ENCODE measurements at places on chromosomes 3 and 15.

GRCh38 chr3:11088831-11089230, 65.5 kb upstream of the HRH1 start:
- no peak for DNase-seq

DNA sequence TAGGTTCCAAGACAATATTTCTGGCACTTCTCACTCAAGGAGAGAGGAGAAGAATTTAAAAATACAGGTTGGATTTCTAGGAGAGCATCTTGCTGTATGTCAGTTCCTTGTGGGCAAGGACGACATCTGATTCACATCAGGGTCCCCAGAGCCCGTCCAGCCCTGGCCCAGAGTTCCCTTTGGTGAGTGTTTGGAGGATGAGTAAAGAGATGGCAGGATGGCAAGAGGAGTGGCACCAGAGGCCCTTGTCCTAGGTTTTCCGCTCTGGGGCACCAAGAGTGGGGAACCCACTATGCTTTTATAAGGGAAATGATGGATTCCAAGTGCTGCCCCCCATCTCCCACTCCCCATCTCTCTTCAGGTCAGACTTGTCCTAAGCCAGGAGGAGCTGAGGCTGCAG, 181.8 kb downstream of the TBC1D2B start:
- no peak for DNase-seq

DNA sequence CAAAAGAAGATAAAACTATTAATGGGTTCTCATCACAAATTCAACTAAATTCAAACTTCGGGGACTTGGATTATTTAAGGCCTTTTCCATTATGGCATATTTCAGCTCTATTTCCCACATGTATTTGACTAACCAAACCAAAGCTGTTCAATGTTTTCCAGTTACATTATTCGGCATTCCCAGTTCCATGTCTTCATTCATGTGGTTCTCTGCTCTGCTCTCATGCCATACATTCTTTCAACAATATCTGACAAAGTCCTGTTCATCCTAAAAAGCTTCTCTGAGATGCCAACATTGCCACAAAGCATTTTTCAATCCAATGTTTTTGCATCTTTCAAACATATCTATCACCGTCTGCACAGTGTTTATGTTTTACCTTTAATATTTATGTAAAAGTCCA, 141.4 kb downstream of the GREM1 start:
- no peak for DNase-seq

- DNase-seq = no peak
These were observed 503.4 kb upstream of the NECTIN3 start for GRCh38 chr3:110568246-110568645.

GRCh38 chr15:85024509-85025336, 43.1 kb downstream of the PDE8A start:
- no peak for DNase-seq

DNA sequence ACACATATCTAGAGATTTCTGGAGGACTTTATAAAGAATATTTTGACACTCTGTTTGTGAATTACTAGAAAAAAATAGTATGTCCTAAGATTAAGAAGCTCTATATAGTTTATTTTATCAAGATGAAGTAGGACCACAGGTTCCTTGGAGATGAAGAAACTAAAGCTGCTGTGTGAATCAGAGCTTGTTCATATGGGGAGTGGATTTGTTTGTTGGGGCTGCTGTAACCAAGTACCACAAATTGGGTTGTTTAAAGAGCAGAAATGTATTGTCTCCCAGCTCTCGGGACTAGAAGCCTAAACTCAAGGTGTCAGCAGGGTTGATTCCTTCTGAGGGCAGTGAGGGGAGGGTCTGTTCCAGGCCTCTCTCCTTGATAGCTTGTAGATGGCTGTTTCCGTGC, 270.6 kb upstream of the UMPS start:
- DNase-seq = no peak

GRCh38 chr15:66834881-66835878, 133.1 kb downstream of the SMAD6 start:
- DNase-seq = no peak

DNA sequence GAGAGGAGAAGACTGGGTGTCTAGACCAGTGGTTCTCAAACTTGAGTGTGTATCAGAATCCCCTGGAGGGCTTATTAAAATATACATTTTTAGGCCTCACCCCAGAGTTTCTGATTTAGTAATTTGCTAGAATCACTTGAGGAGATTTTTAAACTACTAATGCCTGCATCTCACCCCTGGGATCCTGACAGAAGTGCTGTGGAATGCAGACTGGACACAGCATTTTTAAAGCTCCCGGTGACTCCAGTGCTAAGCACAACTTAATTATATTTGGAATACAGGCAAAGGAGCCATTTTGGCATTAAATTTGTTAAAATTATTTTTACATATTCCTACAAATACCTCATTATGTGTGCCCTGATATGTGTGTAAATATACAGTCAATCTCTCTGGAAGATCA, 26.7 kb upstream of the COL6A6 start:
- no peak for DNase-seq

DNA sequence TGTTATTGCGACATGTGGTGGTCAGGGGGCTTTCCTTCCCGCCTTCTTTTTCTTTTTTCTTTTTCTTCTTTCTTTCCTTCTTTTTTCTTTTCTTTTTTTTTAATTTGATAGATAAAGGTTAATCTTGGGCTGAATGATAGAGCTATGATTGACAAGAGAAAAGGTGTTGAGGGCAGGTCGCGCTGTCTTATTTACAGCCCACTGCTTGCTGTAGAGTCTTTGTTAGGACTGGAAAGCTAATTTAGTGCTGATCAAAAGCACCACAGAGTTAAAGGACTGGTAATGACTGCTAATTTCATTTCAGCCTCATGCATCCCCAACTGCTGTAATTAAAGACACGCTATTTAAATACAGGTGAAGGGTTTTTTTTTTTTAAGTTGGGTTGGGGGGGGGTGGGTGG, 10.6 kb upstream of the SOX2 start:
- DNase-seq = no peak

- DNase-seq = no peak
These were observed 52.0 kb downstream of the TPRA1 start for GRCh38 chr3:127538569-127538968.

DNA sequence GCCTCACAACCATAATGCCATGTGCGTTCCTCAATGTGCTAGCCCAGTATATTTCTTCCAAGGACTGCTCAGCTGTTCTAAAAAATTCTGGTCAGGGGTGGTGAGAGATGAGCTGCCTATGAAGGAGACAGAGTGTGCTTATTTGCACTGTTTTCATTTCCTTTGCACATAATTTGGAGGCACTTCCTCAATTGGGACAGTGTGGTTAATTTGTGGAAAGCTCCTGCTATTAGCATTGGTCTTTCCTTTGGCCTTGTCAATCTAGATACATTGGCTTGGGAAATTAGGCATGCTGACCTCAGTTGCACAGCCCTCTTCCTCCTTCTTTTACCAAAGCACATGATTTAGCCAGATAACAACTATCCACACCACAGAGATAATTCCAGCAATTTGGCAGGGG, 9.4 kb downstream of the FAM81A start:
- DNase-seq = no peak

- no peak for DNase-seq
These were observed 91.3 kb downstream of the PLXNA1 start for GRCh38 chr3:127073941-127074820.

DNA sequence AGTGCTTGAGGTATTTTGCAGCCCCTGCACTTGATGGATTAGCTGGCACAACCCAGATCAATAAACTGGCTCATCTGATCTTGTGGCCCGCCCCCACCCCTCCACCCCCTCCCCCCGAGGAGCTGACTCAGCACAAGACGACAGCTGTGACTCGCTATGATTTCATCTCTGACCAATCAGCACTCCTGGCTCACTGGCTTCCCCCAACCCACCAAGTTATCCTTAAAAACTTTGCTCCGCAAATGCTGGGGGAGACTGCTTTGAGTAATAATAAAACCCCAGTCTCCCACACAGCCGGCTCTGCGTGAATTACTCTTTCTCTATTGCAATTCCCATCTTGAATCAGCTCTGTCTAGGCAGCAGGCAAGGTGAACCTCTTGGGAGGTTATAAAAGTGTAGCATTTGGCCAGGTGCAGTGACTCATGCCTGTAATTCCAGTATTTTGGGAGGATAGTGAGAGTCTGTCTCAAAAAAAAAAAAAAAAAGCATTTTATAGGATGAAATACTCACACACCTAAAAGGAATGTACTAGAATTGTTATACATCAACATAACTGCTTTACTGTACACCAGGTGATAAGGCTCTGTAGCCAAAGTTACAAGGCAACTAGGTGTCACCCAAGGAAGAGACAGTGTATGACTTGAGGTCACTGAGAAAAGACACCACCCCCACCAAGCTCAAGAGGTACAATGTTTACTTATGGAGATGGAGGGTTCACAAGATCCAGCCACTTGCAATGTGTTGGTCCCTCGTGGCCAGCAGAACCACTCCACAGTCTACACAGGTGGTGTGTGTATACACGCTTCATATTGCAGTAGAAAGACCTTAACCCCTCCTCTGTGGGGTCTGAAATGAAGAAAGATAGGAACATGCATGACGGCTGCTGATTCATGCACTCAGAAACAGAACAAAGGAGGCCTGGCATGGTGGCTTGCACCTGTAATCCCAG, 8.6 kb downstream of the ZNF445 start:
- DNase-seq = no peak

GRCh38 chr3:53044711-53045517, 959 bp downstream of the SFMBT1 start:
- DNase-seq = peak; percentile 45

- DNase-seq = no peak
These were observed 978.6 kb downstream of the PLOD2 start for GRCh38 chr3:145182196-145182911.

GRCh38 chr3:16795581-16795980, 89.2 kb upstream of the PLCL2 start:
- DNase-seq = no peak

GRCh38 chr15:28101983-28102441, 2.9 kb upstream of the OCA2 start:
- no peak for DNase-seq

DNA sequence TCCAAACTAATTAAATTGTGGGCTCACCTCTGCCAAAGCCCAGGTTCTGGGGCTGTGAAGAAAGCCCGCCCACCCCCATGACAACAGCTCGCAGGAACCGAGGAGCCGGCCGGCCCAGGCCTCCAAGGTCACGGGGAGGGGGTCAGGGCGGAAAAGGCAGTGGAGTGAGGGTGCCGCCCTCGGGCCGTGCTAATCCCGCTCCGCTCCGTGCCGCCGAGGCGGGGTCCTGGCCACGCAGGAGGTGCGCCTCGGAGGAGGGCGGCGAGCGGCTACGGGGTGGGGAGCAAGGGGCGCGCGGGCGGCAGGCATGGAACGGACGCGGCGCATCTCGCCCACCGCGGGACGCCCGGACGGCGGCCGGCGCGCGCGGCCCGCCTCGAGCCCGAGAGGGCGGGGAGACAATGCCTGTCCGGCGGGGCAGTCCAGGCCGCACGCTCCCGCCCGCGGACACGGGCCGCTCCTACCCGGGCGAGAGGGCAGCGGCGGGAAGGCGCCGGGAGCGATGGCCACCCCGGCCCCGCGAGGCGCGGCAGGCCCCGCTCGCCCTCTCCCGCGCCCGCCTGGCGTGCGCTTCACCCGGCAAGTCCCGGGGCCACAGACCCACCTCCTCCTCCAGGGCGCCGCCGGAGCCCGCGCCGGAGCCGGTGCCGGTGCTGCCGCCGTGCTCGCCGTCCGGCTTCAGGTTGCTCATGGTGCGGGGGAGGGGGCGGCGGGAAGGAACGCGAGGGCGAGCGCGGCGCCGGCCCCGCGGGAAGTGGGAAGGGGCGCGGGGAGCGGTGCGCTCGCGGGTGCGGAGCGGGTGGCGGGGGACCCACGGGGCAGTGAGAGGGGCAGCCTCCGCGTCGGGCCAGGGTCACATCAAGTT, 528 bp downstream of the RBPMS2 start:
- DNase-seq = no peak

- DNase-seq = peak; percentile 23
These were observed 89.5 kb downstream of the EOMES start for GRCh38 chr3:27632431-27633223.

GRCh38 chr3:5122741-5123706, 932 bp downstream of the ARL8B start:
- no peak for DNase-seq

GRCh38 chr3:114686621-114687020, 392.8 kb downstream of the TIGIT start:
- no peak for DNase-seq

DNA sequence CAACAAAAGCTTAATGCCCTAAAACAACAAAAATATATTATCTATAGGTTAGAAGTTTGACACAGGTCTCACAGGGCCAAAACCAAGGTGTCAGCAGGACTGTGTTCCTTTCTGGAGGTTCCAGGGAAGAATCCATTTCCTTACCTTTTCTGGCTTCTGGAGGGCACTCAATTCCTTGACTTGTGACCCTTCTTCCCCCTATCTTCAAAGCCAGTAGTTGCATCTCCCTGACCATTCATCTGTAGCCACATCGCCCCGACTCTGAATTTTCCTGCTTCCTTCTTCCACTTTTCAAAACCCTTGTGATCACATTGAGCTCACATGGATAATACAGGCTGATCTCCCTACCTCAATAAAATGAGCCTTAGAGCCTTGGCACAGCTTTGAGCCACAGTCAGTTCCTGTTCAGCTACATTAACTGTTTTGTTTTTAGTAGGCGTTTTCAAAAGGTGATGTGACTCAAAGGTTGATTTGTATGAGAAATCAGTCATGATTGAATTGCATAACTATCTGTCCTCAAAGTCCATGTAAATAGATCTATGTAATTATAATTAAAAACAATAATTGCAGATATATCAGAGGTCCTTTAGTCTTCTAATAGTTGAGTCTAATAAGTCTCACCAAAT, 12.4 kb downstream of the PFN2 start:
- no peak for DNase-seq

DNA sequence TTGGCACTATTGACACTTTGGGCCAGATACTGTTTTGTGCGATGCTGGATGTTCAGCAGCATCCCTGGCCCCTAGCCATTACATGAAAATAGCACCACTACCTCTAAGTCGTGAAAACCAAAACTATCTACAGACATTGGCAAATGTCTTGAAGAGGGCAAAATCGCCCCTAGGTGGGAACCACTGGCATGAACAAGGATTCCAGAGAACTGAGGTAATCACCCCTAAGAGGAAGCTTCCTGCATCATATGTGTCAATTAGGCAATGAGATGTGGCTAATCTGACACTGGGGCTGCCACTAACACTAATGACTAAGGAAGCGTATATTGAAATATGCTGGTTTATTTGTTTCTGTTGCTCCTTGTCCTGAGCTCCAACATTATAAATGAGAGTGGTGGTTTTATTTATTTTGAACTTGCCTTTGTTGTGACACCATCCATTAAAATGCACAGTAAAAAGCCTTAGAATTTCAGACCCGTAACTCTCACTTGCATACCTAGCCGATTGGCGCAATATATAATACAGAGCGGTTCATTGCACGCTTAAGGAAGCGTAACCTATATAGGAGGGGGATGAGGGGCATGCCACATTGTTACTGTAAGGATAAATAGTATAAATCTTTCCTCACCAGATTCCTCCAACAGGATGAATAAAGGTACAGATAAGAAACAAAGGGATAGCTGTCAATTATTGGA, 299.8 kb upstream of the CNTN4 start:
- DNase-seq = no peak

- DNase-seq = no peak
These were observed 50.1 kb downstream of the NR1I2 start for GRCh38 chr3:119831941-119832371.

- DNase-seq = no peak
These were observed 19.6 kb downstream of the CHRD start for GRCh38 chr3:184399410-184399809.

GRCh38 chr3:191961022-191961421, 500.1 kb downstream of the PYDC2 start:
- no peak for DNase-seq

- no peak for DNase-seq
These were observed 256.0 kb downstream of the CNTN4 start for GRCh38 chr3:2354702-2355101.
